ENCODE measurements at places on chromosomes 11 and 22. TPM values are rescaled to one million over a fixed set of nuclear protein-coding genes. Genes with fewer than 3 reads are reported as not detected.

The WNT7B gene
- total RNA-seq: not detected

The TRPM5 gene
- total RNA-seq: not detected

The LRRC4C gene
- not detected for total RNA-seq

The FGF19 gene
- not detected for total RNA-seq

The ZNF70 gene
- total RNA-seq: 4.9 TPM

The EFCAB6 gene
- total RNA-seq: 0.46 TPM

The ASCL3 gene
- total RNA-seq: not detected

The SUSD2 gene
- 0.93 TPM for total RNA-seq

The FXYD6 gene
- not detected for total RNA-seq

The OR8J3 gene
- not detected for total RNA-seq

The MYOD1 gene
- total RNA-seq: not detected

The XKR3 gene
- 0.13 TPM for total RNA-seq

The SLC1A2 gene
- total RNA-seq: not detected
